ENCODE measurements at places on chromosomes 6 and 20. TPM values are rescaled to one million over a fixed set of nuclear protein-coding genes. Genes with fewer than 3 reads are reported as not detected.

GRCh38 chr6:152375197-152375596 lies 262.0 kb downstream of the SYNE1 start:
- H3K27me3 ChIP-seq = peaks cover 6% of the 10 kb centered on the region
- no peak overlapping the region for H3K27ac ChIP-seq
- no peak for DNase-seq
- H3K4me1 ChIP-seq = no peaks in the 10 kb centered on the region

GRCh38 chr6:147310521-147310920 lies 106.3 kb downstream of the STXBP5 start:
- H3K36me3 ChIP-seq = peaks cover 19% of the 10 kb centered on the region
- H3K4me3 ChIP-seq = no peak overlapping the region
- H3K27ac ChIP-seq = no peak overlapping the region

GRCh38 chr6:102742754-102743356 lies 1349.3 kb downstream of the GRIK2 start:
- no peaks in the 10 kb centered on the region for H3K4me1 ChIP-seq
- no peak for DNase-seq
- no peaks in the 10 kb centered on the region for H3K36me3 ChIP-seq
- H3K4me3 ChIP-seq = no peak overlapping the region
- no peaks in the 10 kb centered on the region for H3K27me3 ChIP-seq

MEI4 gene
- total RNA-seq = not detected

DNA sequence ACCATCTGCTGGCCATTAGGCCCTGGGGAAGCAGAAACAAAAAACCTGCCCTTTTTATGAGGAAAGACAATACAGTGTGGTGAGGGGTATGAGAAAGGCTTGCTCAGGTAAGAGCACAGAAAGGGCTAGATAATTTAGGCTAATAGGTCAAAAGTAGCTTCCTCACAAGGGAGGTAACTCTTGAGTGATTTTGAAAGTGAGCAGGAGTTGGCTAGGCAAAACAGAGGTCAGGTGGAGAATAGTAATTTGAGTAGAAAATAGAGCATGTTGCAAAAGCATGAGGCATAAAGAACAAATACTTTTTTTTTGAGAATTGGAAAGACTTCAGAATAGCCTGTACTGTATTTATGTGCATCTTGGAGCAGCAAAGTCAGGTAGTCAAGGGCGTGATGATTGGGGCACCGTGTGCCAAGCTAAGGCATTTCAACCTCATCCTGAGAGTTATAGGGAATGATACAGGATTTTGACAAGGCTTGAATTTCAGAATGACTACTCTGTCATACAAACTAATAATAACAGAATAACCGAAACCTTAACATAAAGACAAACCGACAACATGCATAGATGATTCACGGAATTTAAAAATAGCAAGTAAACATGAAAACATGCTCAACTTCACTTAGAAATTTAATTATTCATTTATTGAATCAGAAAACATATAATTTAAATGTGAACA lies 123.0 kb upstream of the ENPP5 start:
- no peak for DNase-seq
- no peak overlapping the region for H3K4me3 ChIP-seq
- peaks cover 28% of the 10 kb centered on the region for H3K27me3 ChIP-seq

STX7 gene
- total RNA-seq = 24.3 TPM

- peaks cover 10% of the 10 kb centered on the region for H3K27me3 ChIP-seq
- H3K4me3 ChIP-seq = no peak overlapping the region
- no peak for DNase-seq
- no peaks in the 10 kb centered on the region for H3K36me3 ChIP-seq
- no peaks in the 10 kb centered on the region for H3K4me1 ChIP-seq
Measured at GRCh38 chr6:10269814-10270472, 144.9 kb downstream of the TFAP2A start.

MYCT1 gene
- not detected for total RNA-seq

DNA sequence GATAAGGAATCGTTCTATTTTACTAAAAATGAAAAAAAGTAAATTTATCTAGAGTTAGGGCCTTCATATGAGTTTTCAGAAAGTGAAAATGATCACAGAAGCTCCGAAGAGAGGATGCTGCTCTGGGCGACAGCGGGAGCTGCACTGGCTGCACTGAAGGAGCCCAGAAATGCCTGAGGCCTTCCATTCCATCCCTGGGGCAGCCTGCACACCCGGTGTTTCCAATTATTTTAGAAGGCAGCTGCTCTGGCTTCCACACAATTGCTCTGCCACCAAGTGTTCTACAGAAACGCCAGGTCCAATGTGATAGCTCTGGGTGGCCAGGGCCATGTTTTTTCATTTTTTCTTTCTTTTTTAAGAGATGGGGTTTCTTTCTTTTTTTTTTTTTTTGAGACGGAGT lies 3.6 kb downstream of the DTNBP1 start:
- H3K4me3 ChIP-seq = no peak overlapping the region
- DNase-seq = no peak
- H3K4me1 ChIP-seq = peaks cover 43% of the 10 kb centered on the region
- H3K36me3 ChIP-seq = peaks cover 18% of the 10 kb centered on the region
- H3K27ac ChIP-seq = no peak overlapping the region

OR2J3 gene
- not detected for total RNA-seq

DNA sequence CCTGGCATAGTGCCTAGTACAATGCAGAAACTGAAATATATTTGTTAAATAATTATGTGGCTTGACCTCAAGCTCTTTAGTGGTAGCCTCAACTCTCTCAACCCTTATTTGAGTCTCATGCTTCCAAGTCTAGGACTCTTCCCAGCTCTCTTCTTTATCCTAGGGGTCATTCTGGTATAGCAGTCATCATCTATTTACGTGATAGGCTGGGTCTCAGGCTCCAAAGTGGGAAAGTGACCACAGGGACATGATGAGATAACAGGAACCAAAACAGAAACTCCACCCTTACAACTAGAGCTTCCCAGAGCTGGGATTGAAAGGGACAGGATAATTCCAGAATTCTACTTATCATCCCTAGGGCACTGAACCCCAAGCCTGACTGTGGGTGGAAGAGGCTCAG lies 17.7 kb upstream of the MAP3K7 start:
- peaks cover 68% of the 10 kb centered on the region for H3K27me3 ChIP-seq
- no peak overlapping the region for H3K27ac ChIP-seq
- DNase-seq = no peak
- no peaks in the 10 kb centered on the region for H3K36me3 ChIP-seq
- no peak overlapping the region for H3K4me3 ChIP-seq

- H3K4me1 ChIP-seq = peaks cover 24% of the 10 kb centered on the region
- H3K4me3 ChIP-seq = peak overlapping the region; percentile 93
- no peaks in the 10 kb centered on the region for H3K27me3 ChIP-seq
- H3K36me3 ChIP-seq = no peaks in the 10 kb centered on the region
- peak overlapping the region; percentile 98 for H3K27ac ChIP-seq
Measured at GRCh38 chr6:45377043-45377553, 636 bp downstream of the SUPT3H start.

DNA sequence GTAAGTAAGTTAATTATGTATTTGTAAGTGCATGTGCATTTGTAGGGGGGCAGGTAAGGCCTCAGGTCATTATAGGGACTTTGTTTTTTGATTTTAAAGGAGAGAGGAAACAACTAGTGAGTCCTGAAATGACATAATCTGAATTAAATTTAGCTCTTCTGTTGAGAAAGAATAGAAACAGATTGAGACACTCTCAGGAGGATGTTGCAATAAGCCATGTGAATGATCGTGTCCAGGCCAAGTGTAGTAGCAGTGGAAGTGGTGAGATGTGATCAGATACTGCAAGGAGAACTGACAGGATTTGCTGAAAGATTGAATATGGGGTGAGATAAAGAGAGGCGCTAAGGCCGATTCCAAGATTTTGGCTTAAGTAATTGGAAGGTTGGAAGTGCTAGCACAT lies 2.6 kb upstream of the CENPW start:
- no peak overlapping the region for H3K27ac ChIP-seq
- no peak overlapping the region for H3K4me3 ChIP-seq
- no peaks in the 10 kb centered on the region for H3K36me3 ChIP-seq
- DNase-seq = no peak
- peaks cover 5% of the 10 kb centered on the region for H3K27me3 ChIP-seq

DNA sequence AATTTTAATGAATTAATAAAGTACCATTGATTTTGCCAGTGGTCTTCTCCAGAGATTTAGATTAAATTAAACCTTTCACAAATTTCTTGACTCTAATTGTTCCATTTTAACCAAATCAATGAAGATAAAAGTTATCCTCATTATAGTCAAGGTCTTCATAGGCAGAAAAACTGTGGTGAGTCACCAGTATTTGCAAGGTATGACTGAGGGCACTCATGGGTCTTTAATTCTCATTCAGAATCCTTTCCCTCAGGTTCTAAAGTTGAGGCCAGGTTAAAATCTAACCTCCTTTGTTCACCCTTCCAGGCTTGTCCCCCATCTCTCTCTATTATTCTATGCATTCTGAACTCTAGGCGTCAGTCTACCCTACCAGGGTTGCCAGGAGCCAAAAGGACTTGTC lies 93.9 kb downstream of the JAG1 start:
- H3K4me3 ChIP-seq = no peak overlapping the region
- peaks cover 2% of the 10 kb centered on the region for H3K36me3 ChIP-seq
- H3K27ac ChIP-seq = no peak overlapping the region
- peaks cover 7% of the 10 kb centered on the region for H3K4me1 ChIP-seq

GRCh38 chr20:45940053-45940452 lies 5.6 kb downstream of the PCIF1 start:
- no peak overlapping the region for H3K4me3 ChIP-seq
- DNase-seq = no peak
- H3K27me3 ChIP-seq = no peaks in the 10 kb centered on the region
- peaks cover 48% of the 10 kb centered on the region for H3K36me3 ChIP-seq
- H3K27ac ChIP-seq = no peak overlapping the region
- peaks cover 27% of the 10 kb centered on the region for H3K4me1 ChIP-seq

GRCh38 chr6:116158641-116159040 lies 32.7 kb upstream of the COL10A1 start:
- H3K27me3 ChIP-seq = no peaks in the 10 kb centered on the region
- H3K4me1 ChIP-seq = no peaks in the 10 kb centered on the region
- no peaks in the 10 kb centered on the region for H3K36me3 ChIP-seq
- no peak for DNase-seq

- no peak overlapping the region for H3K27ac ChIP-seq
- no peaks in the 10 kb centered on the region for H3K36me3 ChIP-seq
- no peaks in the 10 kb centered on the region for H3K4me1 ChIP-seq
- H3K4me3 ChIP-seq = no peak overlapping the region
- DNase-seq = no peak
Measured at GRCh38 chr20:56195946-56196345, 52.6 kb upstream of the MC3R start.

GRCh38 chr20:25178563-25179438 lies 16.7 kb upstream of the ENTPD6 start:
- no peak overlapping the region for H3K27ac ChIP-seq
- no peaks in the 10 kb centered on the region for H3K4me1 ChIP-seq
- peak; percentile 35 for DNase-seq
- peaks cover 26% of the 10 kb centered on the region for H3K27me3 ChIP-seq

GRCh38 chr6:72788188-72788587 lies 166.3 kb downstream of the KCNQ5 start:
- no peak overlapping the region for H3K4me3 ChIP-seq
- no peak overlapping the region for H3K27ac ChIP-seq
- DNase-seq = no peak
- H3K27me3 ChIP-seq = no peaks in the 10 kb centered on the region
- no peaks in the 10 kb centered on the region for H3K4me1 ChIP-seq

GRCh38 chr20:2005831-2006426 lies 12.1 kb upstream of the PDYN start:
- peaks cover 3% of the 10 kb centered on the region for H3K27me3 ChIP-seq
- H3K4me1 ChIP-seq = no peaks in the 10 kb centered on the region
- H3K27ac ChIP-seq = no peak overlapping the region
- peak; percentile 77 for DNase-seq
- H3K4me3 ChIP-seq = no peak overlapping the region
- H3K36me3 ChIP-seq = no peaks in the 10 kb centered on the region

DNA sequence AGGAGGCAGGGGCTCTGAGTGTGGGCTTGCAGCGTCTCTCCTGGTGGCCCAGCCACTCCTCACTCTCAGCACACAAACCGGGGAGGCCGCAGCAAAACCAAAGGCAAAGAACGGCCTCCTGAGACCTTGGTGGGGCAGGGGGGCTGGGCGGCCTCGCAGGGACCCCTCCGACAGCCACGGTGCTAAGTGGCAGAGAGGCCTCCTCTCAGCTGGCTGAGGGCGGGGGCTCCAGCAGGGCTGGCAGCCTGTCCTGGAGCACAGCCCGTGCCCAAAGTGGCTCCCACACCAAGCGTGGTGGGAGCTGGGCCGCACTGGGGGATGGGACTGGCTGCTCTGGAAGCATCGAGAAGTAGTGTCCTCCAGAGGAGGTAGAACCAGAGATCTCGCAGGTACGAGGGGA lies 334.4 kb downstream of the QKI start:
- peaks cover 2% of the 10 kb centered on the region for H3K36me3 ChIP-seq
- DNase-seq = no peak
- H3K4me1 ChIP-seq = peaks cover 30% of the 10 kb centered on the region
- H3K27ac ChIP-seq = no peak overlapping the region
- peaks cover 5% of the 10 kb centered on the region for H3K27me3 ChIP-seq

KCNK16 gene
- not detected for total RNA-seq

GRCh38 chr6:158571826-158572652 lies 12.1 kb downstream of the TMEM181 start:
- no peaks in the 10 kb centered on the region for H3K27me3 ChIP-seq
- H3K4me3 ChIP-seq = no peak overlapping the region
- DNase-seq = no peak
- H3K4me1 ChIP-seq = peaks cover 67% of the 10 kb centered on the region
- peaks cover 47% of the 10 kb centered on the region for H3K36me3 ChIP-seq

ABHD16B gene
- not detected for total RNA-seq

DNA sequence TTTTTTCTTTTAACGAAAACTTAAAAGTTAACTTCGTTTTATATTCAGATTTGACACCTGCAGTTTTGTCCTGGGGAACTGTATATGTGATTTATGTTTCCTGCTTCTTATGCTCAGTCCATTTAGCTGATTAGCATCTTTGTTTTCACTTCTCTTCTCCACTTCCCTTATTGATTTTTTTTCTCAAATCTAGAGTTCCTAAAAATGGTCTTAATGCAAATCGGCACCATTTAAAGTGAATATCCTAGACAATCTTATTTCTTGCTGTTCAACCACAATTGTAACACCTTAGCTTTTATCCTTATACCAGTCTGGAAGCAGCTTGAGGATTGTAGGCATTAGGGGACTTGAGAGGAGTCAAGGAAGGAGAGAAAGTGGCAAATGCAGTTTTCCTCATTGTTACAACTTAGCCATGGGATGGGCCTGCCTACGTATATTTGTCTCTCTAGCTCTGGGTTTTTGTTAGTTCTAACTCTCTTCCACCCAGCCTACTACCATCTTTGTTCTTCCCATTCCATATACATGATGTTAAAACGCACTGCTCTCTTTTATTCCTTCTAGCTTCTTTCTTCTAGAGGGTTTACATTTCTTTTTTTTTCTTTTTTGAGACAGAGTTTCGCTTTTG lies 8.5 kb downstream of the QRSL1 start:
- no peak overlapping the region for H3K4me3 ChIP-seq
- no peaks in the 10 kb centered on the region for H3K27me3 ChIP-seq
- no peak overlapping the region for H3K27ac ChIP-seq
- no peak for DNase-seq
- H3K4me1 ChIP-seq = peaks cover 29% of the 10 kb centered on the region

- peaks cover 32% of the 10 kb centered on the region for H3K4me1 ChIP-seq
- peak overlapping the region; percentile 86 for H3K4me3 ChIP-seq
- no peaks in the 10 kb centered on the region for H3K27me3 ChIP-seq
- peaks cover 14% of the 10 kb centered on the region for H3K36me3 ChIP-seq
- H3K27ac ChIP-seq = peak overlapping the region; percentile 97
- DNase-seq = no peak
Measured at GRCh38 chr6:107956586-107957307, 1.3 kb downstream of the SEC63 start.
